NCI-H187 treated with DMSO at 0.1 percent for 48 hours (cell line): ENCODE measurements at places on chromosomes 13 and 19.

DNA sequence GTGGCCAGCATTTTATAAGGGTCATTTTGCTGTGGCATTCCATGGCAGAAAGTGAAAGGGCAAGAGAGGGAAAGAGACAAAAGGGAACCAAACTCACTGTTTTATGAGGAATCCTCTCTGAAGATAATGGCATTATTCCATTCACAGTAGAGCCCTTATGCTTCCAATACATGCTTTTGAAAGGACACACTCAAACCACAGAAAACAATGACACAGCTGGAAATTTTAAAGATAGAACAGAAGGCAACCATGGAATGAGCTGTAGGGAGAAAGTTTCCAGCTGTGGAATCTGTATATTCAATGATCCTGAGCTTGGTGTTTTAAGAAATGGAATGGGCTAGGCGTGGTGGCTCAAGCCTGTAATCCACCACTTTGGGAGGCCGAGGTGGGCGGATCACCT is 677.4 kb downstream of the SLITRK1 start:
- DNase-seq, result no peak

DNA sequence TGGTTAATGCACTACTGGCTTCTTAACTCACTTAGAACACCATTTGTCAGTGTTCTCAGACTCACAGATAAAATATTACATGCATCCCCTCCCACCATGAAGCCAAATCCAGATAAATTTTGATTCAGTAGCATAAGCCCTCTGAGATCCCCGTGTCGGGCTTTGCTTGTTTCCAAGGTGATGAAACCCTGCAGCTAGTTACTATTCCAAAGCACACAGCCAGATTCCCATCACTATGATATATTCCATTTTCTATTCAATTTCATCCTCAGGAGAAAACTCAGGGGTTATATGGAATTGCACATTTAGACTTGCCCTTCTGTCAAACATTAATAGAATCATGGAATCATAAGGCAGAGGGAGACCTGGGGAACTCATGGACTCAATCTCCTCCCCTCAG is 9.4 kb upstream of the FAM124A start:
- DNase-seq, result no peak

DNA sequence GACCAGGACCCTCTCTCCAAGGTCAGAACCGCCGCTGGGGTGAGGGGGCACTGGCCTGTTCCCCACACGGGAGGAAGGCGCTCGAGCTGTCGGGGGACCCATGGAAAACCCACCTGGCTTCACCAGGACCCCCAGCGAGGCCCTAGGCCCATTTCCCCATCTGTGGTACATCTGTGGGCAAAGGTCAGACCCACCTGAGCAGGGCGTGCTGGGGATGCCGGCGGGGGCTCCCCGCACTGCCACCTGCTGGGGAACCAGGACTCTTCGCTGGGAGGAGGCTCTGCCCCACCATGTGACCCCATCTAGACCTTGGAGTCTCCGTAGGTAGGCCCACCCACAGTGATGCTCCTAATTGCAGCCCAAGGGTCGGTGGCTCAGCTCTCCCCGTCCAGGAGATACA is 511 bp downstream of the WDR88 start:
- DNase-seq, result no peak

GRCh38 chr13:52118595-52118994 is 10.3 kb downstream of the NEK5 start:
- DNase-seq, result no peak

DNA sequence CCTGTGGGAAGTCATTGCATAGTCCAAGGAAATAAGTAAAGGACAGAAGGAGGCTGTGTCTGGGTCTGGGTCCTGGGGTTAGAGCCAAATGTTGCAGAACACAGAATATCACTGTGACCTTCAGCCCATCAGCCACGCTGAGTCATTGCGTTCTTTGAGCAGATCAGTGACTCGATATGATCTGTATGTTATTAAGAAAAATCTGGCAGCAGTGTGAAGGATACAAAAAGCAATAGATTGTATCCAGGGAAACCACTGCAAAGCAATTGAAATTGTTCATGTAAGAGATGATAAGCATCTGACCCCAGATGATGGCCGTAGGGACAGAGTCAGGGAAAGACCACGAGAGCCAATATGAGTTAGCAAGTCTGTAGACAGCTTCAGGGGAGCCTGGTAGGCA is 1575.1 kb upstream of the SLC10A2 start:
- no peak for DNase-seq

- DNase-seq, result no peak
Observed at GRCh38 chr13:111319521-111319920, 921 bp upstream of the TEX29 start.

- no peak for DNase-seq
Observed at GRCh38 chr19:912181-913079, 589 bp downstream of the R3HDM4 start.

DNA sequence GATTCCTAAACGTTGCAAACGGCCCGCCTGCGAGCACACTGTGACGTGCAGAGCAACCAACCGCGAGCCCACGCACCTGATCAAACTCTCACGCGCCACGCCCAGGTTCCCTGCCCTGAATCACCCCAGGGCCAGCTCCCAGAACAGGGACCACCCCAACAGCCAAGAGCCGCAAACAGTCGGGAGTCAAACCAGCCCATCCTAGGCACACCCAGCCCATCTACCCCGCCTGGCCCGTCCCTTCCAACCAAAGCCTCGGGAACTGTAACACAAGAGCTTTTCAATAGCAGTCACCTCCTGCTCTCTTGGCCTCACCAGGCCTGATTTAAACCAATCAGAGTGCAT is 8.9 kb downstream of the PIP5K1C start:
- no peak for DNase-seq

GRCh38 chr19:33428627-33429125 is 55.2 kb downstream of the CEBPG start:
- DNase-seq, result no peak

- no peak for DNase-seq
Observed at GRCh38 chr13:106173346-106173745, 362.1 kb downstream of the EFNB2 start.

DNA sequence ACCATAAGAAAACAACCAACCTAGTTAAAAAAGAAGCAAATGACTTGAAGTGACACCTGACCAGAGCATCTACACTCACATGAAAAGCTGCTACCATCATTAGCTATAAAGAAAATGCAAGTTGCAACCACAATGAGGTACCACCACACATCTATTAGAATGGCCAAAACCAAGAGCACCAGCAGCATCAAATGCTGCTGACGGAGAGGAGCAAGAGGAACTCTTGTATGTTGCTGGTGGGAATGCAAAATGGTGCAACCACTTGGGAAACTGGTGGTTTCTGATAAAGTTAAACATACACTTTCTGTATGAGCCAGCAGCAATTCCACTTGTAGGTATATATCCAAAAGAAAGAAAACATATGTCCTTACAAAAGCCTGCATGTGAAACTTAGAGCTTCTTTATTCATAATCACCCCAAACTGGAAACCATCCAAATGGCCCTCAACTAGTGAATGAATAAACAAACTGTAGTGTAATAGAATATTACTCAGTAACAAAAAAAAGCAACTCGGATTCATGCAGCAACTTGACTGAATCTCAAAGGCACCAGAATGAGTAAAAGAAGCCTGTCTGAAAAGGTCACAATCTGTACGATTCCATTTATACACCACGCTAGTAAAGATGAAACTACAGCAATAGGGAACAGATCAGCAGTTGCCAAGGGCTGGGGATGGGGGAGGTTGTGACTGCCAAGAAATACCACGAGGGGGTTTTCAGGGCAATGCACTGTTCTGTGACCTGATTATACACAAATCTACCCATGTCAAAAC is 60.9 kb upstream of the RANBP3 start:
- no peak for DNase-seq

GRCh38 chr13:113801289-113801961 is 42.4 kb downstream of the TMEM255B start:
- DNase-seq, result no peak
